Hippocampal formation (tissue), 2 donors: ENCODE measurements at places on chromosomes 5 and 9.

DNA sequence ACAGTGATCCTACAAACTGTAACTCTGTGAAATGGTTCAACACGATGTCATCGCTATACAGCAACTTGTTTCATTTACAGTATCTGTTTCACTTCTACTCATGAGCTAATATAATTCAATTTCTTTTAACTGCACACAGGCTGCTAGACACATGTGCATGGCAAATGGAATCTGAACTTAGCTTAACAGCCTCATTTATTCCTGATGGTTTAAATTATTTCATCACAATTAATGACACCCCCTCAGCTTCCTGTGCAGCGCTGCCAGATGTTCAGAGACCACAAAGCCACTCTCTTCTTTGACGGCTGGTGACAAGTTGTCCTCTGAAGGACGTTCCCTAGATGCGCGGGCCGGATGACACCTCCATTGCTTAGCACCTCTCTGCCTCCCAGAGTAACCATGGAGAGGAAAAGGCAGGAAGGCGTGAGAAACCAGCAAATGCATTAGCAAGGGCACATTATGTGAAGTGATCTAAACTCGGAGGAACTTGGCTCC is 191.1 kb downstream of the BNC2 start:
- no peak for DNase-seq

DNA sequence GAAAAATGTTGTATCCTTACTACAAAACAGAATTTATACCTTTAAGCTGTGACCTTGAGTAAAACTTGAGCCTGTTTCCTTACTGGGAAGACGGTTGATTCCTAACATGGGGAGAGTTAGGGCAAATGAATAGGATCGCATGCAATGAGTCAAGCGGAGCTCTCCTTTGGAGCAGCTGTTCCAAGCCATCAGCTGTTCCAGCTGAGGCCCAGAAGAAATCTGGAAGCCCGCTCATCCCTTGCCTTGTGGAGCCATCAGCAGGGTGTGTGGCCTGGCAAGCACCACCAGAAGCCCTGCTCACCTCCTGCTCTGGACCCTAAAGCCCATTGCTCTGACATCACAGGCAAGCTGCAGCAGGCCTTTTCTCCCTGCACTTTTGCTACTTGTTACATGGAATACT is 8.0 kb downstream of the KIAA1191 start:
- no peak for DNase-seq

DNA sequence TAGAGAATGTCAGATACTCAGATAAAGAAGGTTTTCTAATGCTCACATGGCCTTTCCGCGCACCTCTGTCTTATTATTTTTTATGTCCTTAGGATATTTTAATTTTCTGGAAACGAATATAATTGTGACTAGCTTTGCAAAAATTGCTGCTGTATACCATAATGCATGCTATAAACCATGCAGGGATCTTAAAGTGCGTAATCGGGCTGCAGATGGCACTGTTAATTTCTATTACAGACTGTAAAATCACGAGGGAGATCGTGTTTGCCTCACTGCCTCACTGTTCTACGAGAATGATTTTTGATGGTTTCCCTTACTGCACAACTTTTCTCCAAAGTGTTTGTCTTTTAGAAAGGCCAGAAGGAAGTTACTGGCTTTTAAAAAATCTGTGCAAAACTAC is 356.1 kb downstream of the TUSC1 start:
- DNase-seq: no peak

DNA sequence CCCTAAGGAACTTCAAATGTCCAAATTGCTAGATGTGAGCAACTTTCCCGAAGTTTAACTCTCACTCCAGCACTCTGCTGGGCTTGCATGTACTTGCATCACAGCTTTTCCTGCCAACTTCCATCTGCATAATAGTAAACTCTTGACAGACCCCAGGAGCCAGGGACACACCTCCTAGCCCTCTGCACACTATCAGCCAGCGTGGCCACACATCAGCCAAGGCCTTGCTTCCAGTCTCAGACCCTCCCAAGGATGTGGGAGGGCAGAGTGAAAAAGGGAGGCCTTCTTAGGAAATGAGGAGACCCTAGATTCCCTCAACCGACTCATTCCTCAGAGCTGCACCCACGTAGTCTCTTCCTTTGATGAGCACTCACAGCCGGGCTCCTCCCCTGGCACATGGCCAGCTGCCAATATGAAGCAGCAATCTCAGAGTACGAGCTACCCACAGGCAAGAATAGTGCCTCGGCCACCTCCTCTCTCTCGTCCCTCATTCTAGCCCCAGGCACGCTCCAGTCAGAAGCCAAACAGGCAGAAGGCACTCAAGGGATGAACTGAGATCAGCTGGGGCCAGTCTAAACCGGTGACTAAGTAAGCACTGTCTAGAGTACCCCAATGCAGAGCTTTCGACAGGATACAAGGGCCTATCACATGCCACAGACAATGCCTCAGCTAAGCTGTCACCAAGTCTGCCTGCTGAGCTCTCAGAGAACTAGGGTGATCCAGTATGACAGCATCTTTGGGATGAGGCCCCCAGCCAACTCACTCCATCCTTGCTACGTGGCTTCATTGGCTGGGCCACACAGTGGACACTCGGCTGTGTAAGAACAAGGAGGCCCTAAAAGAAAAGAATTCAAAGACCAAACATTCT is 2.3 kb downstream of the P4HA2 start:
- peak; percentile 10 for DNase-seq

GRCh38 chr9:16063241-16063591 is 510.4 kb downstream of the CCDC171 start:
- DNase-seq: no peak

GRCh38 chr9:14692470-14693250 is 572 bp downstream of the ZDHHC21 start:
- DNase-seq: no peak

- no peak for DNase-seq
These were observed 295.5 kb downstream of the DTWD2 start for GRCh38 chr5:118692811-118693342.

DNA sequence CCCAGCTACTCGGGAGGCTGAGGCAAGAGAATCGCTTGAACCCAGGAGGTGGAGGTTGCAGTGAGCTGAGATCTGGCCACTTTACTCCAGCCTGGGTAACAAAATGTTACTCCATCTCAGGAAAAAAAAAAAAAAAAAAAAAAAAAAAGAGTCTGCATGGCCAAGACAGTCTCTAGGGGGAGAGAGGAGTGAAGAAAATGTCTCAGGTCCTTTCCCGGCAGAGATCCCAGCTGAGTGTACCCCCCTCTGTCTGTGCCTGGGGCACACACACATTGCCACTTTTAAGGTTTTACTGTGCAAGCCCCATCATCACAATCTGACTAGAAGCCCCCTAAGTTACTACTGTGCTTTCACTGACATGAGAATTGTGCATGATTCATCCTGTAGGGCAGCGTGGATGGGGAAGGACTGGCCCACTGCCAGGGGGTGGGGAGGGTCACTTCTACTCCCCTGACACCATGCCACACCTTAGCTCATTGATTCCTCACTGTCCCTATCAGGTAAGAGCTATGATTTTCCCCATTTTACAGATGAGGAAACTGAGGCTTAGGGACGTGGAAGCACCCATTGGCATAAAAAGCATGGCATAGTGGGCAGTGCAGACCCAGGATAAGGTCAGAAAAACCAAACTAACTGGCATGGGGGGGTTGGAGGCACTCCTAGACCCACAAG is 102.3 kb upstream of the LARP1 start:
- no peak for DNase-seq

DNA sequence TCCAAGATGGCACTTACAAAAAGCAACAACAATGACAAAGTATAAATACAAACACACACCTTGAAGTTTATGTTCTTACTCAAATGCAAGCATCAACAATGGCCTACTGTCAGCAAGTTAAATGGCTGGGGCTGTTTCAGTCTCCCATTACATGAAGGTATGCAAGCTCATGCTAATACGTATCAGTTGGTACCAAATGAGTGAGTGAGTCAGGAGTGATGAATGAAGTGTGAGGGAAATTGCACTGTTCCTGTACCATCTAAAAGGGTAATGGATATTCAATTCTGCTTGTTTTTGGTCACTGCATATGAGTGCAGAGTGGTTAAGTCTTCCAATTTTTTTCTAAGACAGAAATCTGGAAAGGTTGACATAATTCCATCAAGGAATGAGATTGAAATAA is 964.9 kb downstream of the MAT2B start:
- DNase-seq: no peak

GRCh38 chr5:71960195-71960594 is 147.1 kb upstream of the MAP1B start:
- DNase-seq: no peak

- DNase-seq: no peak
These were observed 207.9 kb upstream of the CD180 start for GRCh38 chr5:67404256-67405100.

DNA sequence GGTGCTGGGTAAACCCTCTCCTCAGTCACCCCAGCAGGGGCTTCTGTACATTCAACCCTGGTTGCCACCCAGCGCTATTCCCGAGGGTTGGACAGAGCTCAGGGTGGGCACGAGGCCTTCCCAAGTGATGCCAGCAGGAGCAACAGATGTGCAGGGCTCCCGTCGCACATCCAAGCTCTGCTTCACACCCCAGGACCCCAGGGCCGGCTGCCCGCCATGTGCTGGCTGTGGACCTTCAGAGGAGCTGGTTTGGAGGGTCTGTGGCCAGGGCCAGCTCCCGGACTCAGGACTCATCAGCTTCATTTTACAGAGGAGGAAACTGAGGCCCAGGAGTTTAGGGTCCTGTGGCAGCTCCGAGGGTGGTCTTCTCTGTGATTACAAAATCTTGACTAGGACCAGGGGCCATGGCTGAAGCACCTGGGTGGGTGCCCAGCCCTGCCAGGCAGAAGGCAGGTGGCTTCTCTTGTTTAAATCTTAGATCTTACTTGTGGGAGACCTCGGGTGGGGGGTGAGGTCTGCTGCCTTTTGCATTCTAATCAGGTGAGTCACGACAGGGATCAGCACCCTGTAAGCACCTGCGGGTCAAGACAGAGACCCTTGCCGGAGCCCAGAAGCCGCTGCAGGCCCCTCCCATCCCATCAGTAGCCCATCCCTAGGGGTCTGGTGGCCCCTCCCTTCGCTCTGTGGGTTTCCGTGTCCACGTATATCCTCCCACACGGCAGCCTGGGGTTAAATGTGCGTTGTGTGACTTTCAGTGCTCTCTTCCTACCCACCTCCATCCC is 2.1 kb upstream of the SLC12A7 start:
- no peak for DNase-seq

- DNase-seq: no peak
These were observed 136.7 kb downstream of the BOD1 start for GRCh38 chr5:173479711-173480110.

DNA sequence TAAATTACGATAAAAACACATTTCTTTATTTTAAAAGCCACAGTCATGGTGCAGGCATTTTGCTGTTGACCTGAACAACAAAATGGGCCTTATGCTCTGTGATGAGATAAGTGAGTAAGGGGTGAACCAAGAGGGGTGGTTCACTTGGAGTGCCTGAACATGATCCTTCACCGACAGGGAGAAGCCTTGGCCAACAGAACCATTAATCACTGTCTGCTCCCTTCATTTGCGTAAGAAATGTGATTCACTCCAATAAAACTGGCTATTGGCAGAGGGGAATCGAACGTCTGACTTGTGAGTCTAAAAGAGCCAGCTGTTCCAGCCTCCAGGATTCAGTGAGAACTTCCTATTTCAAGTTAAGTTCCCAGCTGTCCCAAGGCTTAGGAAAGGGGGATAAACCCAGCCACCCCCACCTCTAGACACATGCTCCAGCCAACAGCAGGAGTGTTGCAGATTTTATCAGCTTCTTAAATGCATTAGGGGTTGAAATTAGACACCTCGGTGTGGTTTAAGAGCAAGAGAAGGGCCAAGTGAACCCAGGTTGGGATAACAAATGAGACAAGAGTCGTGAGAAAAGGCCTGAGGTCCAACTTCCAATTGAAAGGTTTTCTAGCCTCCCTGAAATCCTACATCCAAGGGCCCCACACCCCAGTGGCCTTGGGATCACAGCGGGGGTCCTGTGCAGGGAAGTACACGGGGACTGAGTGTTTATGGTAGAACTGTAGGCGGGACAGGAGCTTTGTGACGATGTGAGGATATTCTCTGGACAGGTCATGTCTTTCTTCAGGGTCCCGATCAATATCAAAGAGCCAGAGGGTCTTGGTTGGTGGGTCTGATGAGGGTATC is 131.4 kb upstream of the LHFPL2 start:
- DNase-seq: no peak

DNA sequence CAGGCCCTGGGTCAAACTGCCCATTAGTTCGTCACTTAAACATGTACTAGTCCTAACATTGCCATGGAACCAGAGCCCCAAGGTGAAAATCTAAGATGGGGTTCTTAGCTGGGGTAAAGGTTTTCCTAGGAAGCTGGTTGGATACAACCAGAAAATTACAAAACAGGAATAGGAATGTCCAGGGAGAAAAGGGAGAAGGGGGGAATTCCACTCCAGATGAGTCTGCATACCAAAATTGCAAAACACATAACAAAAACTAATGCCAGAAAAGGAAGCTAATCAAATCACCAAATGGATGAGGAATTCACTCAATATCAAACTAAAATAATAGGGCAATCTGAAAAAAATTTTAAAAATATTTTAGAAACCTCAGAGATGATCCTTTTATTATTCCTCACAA is 396.2 kb downstream of the EFNA5 start:
- DNase-seq: no peak

- DNase-seq: no peak
These were observed 18.3 kb upstream of the IL13 start for GRCh38 chr5:132639706-132640130.

DNA sequence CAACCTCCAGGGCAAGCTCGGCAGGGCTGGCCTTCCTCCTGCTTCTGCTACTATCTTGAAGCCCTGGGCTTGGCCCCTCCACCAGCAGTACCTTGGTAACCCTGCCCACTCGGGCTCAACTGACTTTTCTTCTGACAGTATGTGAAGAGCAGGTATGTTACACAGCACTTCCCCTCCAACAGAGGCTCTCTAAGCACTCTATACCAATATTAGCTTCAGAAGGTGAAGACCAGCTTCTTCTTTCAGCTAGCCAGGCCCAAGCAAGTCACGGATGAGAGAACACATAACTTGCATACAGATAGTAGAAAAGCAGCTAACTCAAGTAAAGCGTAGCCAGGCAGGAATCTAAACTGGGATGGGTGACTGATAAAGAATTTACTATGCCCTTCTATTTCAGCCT is 64.3 kb downstream of the FEM1C start:
- DNase-seq: no peak

DNA sequence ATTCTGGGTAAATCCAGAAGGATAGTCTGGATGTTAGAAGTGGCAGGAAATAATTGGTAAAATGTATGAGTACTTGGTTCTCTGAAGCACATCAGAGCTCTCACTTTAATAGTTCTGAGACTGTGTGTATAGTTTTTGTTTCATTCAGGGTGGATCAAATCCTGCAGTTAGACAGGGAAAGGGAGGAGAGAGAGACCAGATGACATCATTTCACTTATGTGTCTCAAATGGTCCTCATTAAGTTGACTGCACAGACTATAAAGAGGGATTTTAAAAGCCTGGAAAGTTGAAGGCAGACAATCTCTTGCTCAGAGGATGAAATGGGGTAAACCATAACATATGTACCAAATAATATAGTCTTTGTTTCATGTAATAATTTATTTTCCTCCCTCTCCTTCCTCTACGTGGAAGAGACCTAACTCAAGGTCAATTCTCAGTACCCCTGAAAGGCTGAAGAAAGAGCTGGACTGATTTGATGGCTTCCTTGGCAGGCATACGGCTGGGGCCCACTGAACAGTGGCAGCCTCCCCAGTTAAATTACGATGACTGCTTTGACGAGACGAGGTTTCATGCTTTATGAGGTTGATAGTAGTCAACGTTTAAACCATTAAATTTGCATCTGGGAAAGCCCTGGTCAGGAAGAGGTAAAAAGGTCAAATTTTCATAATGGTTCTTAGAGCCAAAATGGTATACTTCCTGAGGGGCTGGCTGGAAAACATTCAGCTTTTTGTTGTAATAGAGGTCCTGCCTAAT is 395.1 kb upstream of the RPS23 start:
- DNase-seq: no peak
